Glutamatergic neuron (in vitro differentiated cells): ENCODE measurements at places on chromosomes 4 and X. TPM values are rescaled to one million over a fixed set of nuclear protein-coding genes. Genes with fewer than 3 reads are reported as not detected.

HSFX3 gene
- total RNA-seq: not detected

MRPS18C gene
- total RNA-seq: 27.3 TPM

IL3RA gene
- not detected for total RNA-seq

ELF4 gene
- 0.10 TPM for total RNA-seq

KCND1 gene
- total RNA-seq: 7.2 TPM

MAGEE1 gene
- 7.1 TPM for total RNA-seq

TCP11X2 gene
- 3.7 TPM for total RNA-seq

FMR1NB gene
- not detected for total RNA-seq

NXF2B gene
- total RNA-seq: 0.74 TPM

GPM6B gene
- total RNA-seq: 516 TPM

USP17L15 gene
- not detected for total RNA-seq

ATP8A1 gene
- 278 TPM for total RNA-seq

DCAF16 gene
- total RNA-seq: 39.5 TPM

SSX1 gene
- total RNA-seq: not detected

PLP1 gene
- total RNA-seq: 0.20 TPM

TRAM1L1 gene
- 6.5 TPM for total RNA-seq

PPEF2 gene
- total RNA-seq: not detected

PRRG3 gene
- total RNA-seq: 2.0 TPM

GPC4 gene
- 32.8 TPM for total RNA-seq

GAGE1 gene
- total RNA-seq: not detected

IGBP1 gene
- 44.0 TPM for total RNA-seq

LRIT3 gene
- 0.12 TPM for total RNA-seq

BBS12 gene
- 2.8 TPM for total RNA-seq
